SJSA1 (cell line): ENCODE measurements at places on chromosomes 3 and 15.

DNA sequence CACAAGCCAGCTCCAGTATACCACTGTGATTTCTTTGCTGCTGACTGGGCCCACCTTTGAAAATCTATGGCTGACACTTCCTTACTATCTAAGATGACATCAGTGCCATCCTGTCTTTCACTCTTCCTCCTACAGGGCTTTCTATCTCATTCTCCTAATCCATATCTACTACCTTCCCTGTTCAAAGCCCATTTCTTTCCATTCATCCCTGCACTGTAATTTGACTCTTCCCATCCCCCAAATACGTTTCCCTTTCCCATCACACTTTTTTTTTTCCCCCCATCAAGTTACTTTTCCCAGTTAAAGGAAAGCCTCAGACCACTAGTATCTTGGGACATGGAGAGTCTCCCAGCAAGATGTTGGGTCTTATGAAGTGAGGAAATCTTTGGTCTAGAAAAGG, 136.7 kb downstream of the AKAP13 start:
- DNase-seq, result no peak

DNA sequence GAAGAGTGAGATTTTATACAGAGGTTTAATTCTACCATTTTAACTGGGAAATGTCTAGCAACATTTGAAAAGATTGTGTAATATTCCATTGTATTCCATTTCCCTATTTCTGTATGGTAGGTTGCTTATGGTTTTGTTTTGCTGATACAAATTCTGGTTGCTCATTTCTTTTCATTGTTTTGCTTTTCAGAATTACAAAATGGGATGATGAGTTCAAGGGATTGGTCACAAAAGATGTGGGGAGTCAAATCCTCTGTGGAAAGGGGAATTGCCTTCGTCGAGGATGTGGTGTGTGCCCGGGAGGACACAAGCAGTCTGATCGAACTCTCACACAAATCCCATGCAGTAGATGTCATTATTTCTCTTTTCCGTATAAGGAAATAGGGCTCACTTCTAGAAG, 18.3 kb downstream of the SLCO3A1 start:
- no peak for DNase-seq

- no peak for DNase-seq
Observed at GRCh38 chr3:130811557-130811956, 64.9 kb upstream of the PIK3R4 start.

DNA sequence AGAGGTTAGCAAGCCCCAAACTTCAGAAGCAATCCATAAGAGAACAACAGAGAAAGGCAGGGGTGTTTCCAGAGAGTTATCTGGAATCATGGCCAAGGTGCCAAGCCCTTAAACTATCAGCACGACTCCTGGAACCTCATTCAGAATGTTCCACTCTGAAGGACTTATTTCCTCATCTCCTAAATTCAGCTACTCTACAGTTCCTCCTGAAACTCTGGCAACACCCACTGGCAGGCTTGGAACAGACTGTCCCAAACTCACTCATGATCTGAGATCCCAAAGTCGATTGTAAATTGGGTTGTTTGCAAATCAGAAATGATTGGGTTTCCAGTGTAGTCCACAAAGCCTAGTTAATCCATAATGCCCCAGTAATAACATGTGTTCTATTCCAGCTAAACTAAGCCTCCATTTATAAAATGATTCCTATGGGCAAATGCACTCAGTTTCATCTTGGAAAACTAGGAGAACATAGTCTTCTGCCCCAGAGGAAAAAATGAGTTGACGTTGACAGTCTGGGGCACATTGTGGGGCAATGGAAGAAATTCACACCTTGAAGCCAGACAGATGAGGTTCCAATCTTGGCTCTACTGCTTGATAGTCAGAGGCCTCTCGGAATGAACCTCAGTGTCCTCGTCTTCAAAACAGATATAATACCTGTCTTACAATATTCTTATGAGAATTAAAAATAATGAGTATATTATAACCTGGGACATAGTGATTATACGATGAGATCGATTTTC, 65.9 kb downstream of the SLCO2A1 start:
- no peak for DNase-seq

GRCh38 chr15:80828796-80829195, 49.6 kb downstream of the CEMIP start:
- DNase-seq, result no peak

DNA sequence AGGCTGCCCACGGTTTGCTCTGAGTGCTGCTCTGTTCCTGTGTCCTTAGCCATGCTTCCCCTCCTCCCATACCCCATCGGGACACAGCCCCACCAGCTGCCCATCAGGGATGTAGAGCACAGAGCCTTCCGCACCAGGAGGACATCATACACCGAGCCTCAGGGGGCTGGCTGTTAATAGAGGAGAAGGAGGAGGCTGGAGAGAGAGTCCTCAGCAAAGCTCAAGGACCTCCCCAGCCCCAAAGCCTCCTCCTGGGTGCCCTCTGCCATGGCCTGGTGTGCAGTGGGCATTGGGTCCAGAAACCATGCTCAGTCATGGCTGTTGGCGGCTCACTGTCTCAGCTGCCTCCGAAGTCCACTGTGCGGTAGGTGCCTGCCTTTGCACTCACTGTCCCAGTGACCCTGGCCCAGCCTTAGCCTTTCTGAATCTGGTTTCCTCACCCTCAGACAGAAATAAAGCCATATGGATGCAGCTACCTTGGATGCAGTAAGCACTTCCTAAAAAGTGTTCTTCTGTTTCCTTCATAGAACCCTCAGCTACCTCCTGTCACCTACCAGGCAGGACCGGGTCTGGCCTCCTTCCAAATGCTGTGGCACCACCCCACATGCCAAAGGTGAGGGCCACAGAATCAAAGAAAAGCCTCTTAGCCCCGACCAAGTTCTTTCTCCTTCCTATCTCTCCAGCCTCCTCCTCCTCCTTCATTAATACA, 53.9 kb downstream of the ACAD9 start:
- peak; percentile 36 for DNase-seq

DNA sequence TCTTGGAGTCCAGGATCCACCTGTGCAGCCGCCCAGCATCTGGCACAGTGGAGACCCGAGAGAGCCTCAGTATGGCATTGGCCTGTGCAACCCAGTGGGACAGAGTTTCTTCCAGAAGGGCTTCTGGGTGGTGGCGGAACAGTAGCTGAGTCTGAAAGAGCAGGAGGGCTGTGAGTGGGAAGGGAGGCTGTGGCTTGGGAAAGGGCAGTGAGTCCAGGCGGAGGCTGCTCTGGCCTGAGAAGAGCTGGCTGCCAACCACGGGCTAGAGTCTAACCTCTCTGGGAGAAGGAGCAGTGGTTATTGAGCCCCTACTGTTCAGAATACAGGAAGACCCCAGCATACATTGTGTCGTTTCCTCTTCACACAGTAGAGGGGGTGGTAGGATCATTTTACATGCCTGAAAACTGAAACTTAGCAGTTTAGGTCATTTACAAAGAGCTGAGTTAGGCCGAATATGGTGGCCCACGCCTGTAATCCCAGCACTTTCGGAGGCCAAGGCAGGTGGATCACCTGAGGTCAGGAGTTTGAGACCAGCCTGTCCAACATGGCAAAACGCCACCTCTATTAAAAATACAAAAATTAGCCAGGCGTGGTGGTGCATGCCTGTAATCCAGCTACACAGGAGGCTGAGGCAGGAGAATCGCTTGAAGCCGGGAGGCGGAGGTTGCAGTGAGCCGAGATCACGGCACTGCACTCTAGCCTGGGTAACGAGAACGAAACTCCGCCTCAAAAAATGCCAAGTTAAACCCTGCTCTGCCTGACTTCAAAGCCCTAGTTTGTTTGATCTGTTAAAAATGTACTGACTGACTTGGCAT, 3.2 kb downstream of the AEN start:
- DNase-seq, result no peak

DNA sequence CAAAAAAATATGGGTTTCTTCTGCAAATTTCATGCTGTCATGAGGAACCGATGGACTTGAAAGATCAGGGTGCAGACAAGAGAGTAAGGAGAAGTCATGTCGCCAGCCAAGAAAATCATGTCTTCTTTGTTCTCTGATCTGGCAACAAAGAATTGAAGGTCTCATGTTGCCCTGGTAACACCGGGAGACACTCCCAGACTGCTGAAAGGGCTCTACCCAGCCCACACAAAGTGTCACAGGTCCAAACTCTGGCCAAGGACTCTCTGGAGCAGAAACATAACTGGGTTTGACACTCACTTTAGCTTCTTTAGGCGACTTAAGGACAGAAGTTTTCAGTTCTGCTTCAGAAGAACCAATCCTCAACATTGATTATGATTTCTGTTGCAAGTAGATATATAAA, 42.9 kb downstream of the SIDT1 start:
- no peak for DNase-seq

GRCh38 chr3:14237457-14237856, 58.8 kb downstream of the LSM3 start:
- DNase-seq, result no peak

DNA sequence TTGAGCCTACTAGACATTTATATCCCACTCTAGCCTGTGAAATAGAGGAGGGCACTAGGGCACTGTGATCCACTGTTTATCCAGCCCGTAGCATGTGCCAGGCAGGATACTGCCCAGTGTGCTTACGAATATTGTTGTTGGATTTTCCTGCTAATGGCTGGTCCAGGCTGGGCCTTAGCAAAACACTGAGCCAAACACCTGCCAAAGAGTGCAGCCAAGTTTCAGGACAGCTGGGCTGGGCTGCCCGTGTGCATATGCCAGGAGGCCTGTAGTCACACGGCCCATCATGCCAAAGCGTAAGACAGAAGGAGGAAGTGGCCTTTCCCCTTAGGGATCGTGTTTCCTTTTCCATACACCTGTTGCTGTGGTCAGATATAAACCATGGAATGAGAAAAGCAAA, 54.5 kb upstream of the ABHD10 start:
- no peak for DNase-seq

- peak; percentile 91 for DNase-seq
Observed at GRCh38 chr15:99324082-99324620, 72.9 kb downstream of the LRRC28 start.
